ENCODE measurements at places on chromosomes 3 and 15.

DNA sequence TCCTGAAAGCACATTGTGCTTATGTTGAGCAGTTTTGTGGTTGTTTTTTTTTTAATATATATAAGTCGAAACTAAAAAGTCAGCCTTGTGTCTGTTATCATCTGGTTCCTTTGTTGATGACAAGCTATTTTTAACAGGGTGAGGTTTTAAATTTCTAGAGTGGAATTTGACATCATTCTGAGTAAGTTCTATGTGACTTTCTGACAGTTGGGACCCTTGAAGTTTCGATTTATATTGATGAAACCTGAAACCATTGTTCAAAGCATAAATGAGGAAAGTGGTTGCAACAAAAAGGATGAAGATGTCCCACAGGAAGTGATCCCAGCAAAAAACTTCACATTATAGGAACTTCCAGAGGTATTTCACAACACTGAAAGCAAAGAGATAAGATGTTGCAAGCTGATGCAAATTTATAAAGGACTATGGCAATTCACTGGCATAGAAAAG lies 94.0 kb downstream of the CYP19A1 start:
- no peak for DNase-seq

GRCh38 chr3:140911822-140912221 lies 29.8 kb upstream of the SLC25A36 start:
- DNase-seq: no peak

- no peak for DNase-seq
Observed at GRCh38 chr15:38041576-38041975, 107.1 kb downstream of the TMCO5A start.

DNA sequence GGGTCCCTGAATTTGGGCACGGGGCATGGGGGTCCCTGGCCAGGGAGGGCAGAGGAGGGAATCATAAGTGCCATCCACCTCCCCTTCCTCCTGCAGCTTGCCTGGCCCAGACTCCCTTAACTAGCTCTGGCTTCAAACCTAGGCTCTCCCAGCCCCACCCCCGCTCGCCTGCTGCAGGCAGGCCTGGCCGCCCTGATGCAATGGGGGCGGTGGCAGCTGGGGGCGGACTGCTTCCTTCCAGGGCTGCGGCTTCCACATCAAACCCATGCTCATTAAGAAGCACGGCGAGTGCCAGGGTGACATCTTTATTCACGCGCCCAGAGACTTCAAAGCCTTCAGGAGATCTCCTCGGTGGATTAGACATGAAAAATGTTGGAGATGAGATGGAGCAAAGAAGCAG lies 123.1 kb downstream of the TPRA1 start:
- DNase-seq: no peak

GRCh38 chr15:28902856-28903255 lies 17.1 kb downstream of the APBA2 start:
- no peak for DNase-seq

DNA sequence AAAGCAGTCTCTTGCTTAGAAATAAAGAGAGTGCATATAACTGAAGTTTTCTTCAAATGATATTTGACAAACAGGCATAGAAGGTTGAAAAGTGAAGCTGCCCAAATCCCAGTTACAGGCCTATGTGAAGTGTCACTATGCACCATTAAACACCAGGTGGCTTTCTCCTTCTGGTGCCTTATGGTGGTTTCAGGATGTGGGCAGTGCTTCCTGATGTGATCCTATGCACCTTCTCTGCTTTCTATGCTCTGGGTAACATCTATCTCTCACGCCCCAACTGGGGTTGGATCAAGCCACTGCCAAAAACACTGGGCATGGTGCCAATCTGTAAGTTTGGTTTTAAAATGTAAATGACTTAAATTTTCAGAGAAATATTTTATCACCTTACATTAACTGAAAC lies 744.7 kb downstream of the TUSC7 start:
- DNase-seq: no peak

DNA sequence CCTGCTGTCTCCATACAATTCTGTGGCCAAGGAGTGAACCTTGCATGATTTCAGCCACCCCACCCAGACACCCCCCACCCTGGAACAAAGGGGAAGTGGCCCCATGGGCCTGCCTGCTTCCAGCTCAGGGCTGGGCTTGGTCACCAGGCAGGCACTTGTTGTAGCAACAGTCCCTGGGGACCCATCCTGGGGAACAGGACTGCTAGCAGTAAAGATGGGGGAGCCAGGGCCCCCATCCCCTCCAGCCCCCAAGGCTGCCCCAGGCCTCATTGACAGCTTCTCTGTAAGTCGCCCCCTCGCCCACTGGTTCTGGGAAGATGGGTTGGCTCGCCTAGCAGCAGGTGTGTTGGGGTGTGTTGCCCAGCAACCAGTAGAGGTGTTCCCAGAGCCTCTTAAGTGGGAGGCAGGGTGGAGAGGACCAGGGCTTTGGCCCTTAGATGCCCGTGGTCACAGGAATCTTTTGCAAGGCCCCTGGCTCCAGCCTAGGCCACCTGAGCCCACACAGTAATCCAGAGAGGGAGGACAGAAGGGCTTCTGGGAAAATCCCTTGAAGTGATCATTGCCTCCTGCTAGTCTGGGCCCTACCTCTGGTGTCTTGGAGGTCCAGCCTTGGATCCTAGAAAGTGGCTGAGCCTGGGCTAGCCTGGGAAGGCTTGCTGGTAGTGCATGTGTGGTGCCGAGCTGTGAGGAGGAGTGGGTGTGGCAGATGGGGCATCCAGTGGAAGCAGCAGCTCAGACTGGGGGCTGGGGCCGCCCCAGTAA lies 48.9 kb downstream of the CYP11A1 start:
- no peak for DNase-seq

DNA sequence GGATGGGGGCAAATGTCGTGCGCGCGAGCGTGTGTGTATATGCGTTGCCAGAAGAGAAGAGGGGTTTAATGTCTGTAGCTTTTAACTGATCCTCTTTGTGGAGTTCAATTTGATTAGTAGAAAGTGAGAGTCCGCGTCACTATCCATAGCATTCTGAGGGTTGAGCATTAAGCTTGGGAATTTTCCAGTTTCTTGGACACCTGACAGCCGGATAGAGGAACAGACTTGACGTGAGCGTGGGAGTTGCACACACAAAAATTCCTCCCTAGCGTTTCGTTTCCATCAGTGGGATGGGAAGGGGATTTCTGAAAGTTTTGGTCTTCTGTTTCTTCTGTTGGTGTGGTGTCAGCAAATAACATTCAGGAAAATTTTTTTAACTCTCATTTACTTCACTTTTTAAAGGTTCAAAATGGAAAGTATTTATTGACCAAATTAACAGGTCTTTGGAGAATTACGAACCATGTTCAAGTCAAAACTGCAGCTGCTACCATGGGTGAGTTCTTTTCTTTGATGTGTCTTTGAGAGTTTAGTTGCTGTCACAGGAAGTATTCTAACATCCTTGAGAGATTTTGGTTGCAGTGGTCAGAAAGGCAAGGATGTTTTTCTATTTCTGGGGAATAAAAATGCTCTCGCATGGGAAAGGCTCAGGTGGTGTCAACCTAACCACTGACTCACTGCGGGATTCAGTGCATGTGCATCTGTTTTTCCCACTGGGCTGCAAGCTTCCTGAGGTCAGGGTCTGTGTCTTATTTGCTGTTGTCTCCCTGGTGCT lies 841 bp downstream of the POGLUT1 start:
- DNase-seq: peak; percentile 5

DNA sequence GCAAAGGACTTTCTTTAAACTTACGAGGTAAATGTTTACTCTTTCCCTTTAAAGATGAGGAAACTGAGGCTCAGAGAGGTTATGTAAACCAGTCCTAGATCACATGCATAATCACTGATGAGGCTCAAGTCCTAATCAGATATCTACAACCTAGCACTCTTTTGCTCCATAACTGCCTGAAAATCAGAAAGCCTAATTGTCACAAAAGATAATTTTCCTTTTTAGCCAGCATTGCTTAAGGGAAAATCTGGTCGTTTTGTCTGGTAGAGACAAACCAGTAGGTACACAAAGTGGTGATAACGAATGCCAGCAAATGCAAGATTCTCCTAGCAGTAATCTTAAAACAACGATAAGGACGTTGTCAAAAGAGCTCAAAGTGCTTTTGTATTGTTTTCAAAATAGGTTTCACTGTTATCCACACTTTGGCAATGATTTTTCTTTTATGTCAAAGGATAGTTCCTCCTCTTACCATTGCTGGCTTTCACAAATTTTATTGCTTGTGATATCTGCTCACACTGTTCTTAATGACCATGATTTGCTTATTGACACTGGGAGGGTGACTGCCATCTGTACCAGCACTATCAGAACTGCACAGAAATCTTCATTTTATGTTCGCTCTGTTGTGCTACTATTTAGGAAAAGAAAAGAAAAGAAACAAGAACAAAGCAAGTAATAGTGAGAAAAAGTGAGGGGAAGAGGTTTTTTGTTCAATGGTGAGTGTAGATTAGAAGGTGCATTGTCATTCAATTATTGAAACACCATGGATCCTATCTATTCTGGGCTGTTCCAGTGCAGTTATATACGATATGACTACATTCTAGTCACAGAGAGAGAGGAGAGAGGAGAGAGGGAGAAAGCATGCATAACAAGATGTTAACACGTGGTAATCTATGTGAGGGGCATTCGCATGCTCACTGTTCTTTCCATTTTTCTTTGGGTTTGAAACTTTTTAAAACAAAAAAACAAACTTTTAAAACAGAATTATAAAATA lies 13.7 kb downstream of the IQCH start:
- DNase-seq: no peak

DNA sequence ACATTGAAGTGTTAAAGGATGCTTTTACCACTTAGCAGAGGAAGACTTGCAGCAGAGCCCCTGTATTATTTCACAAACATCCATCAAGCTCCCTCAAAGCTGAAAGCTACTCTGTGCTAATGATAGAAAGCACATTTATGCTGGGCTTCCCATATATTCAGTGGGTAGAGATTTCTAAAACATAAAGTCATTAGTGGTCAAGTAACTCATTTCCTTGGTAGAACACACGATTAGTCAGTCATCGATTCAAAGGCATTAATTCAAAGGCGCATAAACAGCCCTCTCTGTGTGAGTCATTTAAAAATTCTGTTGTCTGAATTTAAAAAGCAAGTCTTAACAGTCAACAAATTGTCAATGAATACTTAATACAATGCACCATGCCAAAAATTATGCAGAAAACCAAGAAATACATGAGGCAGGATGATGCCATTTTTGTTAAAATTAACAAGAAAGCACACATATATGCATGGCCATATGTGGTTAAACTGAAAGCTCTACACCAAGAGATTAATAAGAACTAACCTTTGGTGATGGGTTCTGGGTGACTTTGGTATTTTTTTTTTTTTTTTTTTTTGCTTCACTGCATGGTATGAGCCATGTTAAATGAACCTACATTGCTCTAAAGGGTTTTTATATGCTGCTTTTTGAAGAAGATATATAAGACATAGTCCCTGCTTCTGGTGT lies 61.7 kb downstream of the LDHAL6B start:
- no peak for DNase-seq

DNA sequence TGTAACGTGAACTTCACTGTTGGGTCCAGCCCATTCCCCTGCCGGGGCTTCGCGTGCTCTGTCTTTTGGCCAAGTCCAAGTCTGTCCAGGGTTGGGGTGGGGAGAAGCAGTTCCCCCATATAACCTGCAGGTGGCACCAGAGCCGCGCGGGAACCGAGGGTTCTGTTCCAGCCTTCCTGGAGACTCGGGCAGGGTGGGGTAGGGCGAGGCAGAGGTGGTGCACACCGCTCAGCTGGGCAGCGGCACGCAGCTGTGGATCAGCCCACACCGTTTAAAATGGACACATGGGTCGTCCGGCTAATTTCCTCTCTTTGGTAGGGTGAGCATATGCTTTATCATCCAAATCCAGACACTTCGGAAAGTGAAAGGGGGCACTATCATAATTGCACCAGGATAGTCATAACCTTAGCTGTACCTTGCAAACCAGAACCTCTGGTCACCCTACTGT lies 118.1 kb downstream of the TBC1D2B start:
- DNase-seq: peak; percentile 33

DNA sequence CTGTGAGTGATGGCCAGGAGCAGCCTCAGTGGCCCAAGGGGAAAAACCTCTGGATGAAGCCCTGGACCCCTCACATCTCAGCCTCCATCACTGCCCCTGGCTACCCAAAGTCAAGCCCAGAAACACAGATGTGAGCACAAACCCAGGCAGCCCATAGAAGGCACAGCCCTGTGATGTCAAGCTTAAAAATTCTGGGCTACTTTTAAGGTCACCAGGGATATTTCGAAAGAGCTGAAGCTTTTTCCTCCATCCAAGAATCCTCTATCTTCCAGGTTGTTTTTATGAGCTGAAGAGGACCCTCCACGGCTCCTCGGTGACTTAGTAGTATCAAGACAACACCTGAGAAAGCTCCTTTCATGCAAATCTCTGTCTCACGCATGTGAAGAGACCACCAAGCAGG lies 11.5 kb downstream of the LIPC start:
- no peak for DNase-seq

GRCh38 chr3:160038862-160039562 lies 50.4 kb downstream of the IL12A start:
- no peak for DNase-seq

GRCh38 chr15:43492266-43492665 lies 690 bp downstream of the TP53BP1 start:
- DNase-seq: no peak

- no peak for DNase-seq
Observed at GRCh38 chr15:71125831-71126450, 10.7 kb downstream of the THSD4 start.

- DNase-seq: no peak
Observed at GRCh38 chr15:93520206-93520605, 431.2 kb upstream of the RGMA start.

- DNase-seq: no peak
Observed at GRCh38 chr3:194133661-194134230, 2.2 kb upstream of the HES1 start.

GRCh38 chr3:15819576-15819975 lies 21.8 kb upstream of the ANKRD28 start:
- DNase-seq: no peak

- no peak for DNase-seq
Observed at GRCh38 chr3:195059006-195059350, 212.0 kb downstream of the XXYLT1 start.

- no peak for DNase-seq
Observed at GRCh38 chr3:53835257-53835656, 11.0 kb downstream of the CHDH start.

GRCh38 chr15:65182538-65182937 lies 2.6 kb downstream of the CLPX start:
- no peak for DNase-seq

GRCh38 chr3:127212711-127213110 lies 19.8 kb downstream of the PRR23E start:
- DNase-seq: no peak

GRCh38 chr3:12582730-12583129 lies 25.8 kb downstream of the MKRN2 start:
- DNase-seq: no peak
